Right lung (tissue), 10 donors: ENCODE measurements at places on chromosomes 2 and 18.

DNA sequence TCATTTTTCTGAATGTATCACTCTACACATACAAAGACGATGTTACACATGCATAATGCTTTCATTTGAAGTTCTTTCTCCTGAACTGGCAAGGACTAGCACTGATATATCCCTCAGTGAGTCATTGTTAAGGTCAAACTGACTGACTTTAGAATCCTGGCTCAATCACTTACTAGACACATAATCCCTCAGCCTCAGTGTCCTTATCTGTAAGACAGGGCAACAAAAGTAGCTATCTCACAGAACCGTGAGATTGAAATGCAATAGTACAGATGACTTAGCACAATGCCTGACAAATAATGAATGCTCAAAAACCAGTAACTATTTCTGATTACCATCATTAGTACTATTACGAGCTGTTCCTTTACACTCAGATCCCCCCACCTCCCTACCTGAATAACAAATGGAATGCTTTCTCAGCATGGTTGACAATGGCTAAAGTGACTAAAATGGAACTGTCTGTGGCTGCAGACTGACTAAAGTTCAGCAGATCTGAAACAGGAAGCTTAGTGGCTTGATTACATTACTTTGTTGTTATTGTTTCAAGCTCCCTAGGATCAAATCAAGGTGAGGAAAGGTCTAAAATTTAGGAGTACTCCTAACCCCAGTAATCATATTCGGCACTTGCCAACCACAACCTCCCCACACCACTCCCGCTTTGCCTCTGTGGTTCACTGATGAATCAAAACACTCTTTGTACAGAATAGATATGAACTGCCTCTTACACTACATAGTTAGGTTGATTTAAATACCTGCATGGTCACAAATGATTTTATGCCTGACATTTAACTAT, 35.8 kb upstream of the CACNB4 start:
- no peak for DNase-seq

GRCh38 chr2:75334076-75334475, 134.8 kb upstream of the TACR1 start:
- no peak for DNase-seq

- DNase-seq: no peak
Observed at GRCh38 chr2:201913201-201913600, 106.9 kb downstream of the CDK15 start.

DNA sequence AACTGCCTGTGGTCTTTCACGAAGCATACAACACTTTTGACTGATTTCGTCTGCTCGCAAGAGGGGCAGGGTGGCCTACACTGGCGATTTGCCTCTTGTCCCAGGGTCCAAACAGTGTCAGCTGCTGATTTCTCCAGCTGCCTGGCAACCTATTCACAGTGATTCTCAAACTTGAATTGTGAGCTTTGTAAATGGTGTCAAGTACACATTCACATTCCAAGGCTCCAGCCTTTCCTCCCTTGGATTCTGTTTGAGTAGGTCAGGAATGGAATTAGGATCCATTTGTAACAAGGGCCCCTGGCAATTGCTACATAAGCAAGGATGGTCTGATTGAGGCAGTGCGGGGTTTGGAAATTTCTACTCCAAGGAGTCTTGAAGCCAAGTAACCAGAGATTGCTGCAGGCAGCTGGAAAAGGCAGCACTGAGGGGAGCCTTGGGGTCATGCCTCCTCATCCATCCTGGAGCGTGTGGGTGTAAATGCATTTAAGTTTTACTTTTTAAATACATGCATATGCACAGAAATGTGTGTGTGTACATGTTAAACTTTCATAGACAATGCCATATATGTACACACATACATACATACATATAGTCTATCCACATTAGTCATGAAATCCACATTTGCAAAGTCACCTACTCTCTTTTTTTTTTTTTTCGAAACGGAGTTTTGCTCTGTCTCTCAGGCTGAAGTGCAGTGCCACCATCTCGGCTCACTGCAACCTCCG, 86.8 kb upstream of the UXS1 start:
- DNase-seq: no peak

DNA sequence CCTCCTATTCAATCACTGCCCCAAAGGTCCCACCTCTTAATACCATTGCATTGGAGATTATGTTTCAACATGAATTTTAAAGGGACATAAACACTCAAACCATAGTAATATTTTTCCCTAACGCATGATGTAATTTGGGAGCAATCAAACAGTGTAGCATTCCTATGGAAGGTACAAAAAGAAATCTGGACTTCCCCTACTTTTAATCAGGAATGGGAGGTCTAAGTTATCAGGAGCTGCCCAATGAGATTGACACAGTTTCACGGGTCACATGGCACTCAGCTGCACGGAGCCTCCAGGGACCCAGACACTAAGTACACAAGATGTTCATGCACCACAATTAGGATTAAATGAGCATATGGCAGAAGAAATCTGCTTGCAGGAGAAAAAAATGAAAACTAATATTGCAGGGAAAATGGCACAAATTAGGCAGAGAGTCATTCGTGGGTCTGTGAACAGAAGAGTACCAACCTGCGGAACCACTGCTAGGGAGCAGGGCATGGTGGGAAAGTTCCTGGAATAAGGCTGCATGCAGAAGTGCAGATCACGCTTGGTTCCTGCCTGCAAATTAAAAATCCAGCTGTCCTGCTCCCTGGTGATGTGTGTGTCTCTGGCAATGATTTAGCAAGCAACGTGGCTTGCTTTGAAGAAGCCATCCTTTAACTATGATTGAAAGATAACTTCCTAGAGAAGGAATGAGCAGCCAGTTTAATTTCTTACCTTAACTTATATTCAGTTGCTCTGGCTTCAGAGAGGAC, 326.6 kb upstream of the ID2 start:
- DNase-seq: no peak

DNA sequence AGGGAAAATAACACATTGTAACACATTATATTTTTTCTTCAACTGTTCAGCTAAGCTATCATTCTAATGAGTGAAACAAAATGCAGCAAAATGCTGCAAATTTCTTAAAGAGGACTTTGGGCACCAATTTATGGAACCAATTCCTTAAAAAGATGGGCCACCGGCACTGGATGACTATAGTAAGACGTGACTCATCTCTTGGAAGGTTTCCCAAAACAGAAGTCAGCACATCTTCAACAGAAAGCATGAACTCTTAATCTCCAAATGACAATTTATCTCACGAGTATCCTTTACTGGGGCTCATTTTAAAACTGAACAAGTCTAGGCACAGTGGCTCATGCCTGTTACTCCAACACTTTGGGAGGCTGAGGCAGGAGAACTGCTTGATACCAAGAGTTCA, 213.4 kb downstream of the CDH20 start:
- no peak for DNase-seq

- no peak for DNase-seq
Observed at GRCh38 chr2:44689516-44689915, 252.0 kb upstream of the SIX3 start.

DNA sequence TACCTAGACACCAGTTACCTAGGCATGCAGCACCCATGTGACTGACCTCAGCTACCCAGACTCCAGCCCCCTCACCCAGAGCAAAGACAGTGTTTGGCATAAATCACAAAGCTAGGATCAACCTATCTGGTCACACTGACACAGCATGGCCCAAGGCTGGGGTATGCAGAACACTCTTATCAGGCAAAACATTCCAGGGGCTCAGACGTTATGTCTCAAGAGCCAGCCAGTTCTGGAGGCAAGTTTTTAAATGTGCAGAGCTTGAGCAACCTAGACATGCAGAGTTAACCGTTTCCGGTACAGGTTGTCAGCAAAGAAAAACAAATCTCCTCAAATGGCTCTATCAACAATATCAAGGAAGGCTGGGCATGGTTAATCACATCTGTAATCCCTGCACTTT, 92.8 kb downstream of the AP1S3 start:
- no peak for DNase-seq

- DNase-seq: no peak
Observed at GRCh38 chr2:70657246-70657645, 103.6 kb upstream of the TGFA start.

GRCh38 chr2:2747797-2748301, 416.8 kb upstream of the MYT1L start:
- no peak for DNase-seq

GRCh38 chr2:50492477-50492851, 539.5 kb downstream of the NRXN1 start:
- peak; percentile 46 for DNase-seq
